ENCODE measurements at places on chromosomes 13 and 19. TPM values are rescaled to one million over a fixed set of nuclear protein-coding genes. Genes with fewer than 3 reads are reported as not detected.
A peak's percentile ranks its signal among the peaks of the same experiment; 100 is the strongest.

Gene SYDE1
- total RNA-seq, result 2.7 TPM

Gene ADAT3
- total RNA-seq, result 10.1 TPM

Gene ZNF284
- total RNA-seq, result 2.0 TPM

Gene RB1
- total RNA-seq, result 19.8 TPM

Gene CYP2B6
- not detected for total RNA-seq

DNA sequence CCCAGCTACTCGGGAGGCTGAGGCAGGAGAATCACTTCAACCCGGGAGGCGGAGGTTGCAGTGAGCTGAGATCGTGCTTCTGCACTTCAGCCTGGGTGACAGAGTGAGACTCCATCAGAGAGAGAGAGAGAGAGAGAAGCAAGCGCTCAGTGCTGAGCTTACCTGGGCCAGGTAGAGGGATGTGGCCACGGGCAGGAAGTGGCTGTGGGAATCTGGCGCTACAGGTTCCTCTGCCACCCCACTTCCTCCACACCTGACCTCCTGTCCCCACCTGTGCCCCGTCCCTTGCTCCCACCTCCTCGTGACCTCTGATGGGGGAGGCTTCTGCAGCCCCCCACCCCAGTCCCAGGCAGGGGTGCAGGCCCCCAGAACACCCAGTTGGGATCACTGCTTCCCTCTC lies 1.0 kb upstream of the NCCRP1 start:
- no peaks in the 10 kb centered on the region for H3K36me3 ChIP-seq
- peak; percentile 59 for DNase-seq
- H3K4me1 ChIP-seq, result peaks cover 56% of the 10 kb centered on the region
- peak overlapping the region; percentile 65 for H3K27ac ChIP-seq
- H3K4me3 ChIP-seq, result peak overlapping the region; percentile 47

DNA sequence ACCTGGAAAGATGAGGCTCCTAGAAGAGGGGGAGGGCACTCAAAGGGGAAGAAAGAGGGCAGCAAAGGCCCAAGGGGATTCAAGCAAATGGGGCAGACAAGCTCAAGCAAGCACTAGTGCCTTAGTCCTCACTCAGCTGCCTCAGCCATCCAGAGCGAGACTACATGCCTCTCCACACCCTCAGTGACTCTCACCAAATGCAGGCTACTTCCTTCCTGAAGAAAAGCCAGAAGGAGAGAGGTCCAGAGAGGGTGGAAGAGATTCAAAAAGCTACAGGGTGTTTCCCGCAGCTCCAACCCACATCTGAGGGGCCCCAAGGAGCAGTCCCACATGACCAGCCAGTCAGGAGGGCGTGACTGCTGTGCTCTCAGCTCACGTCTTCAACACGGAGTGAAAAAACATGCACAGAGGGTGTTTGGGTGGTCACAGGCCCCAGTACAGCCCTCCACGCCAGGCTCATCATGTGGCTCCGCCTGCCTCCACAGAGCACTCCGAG lies 40.5 kb downstream of the MIPEP start:
- no peaks in the 10 kb centered on the region for H3K27me3 ChIP-seq
- no peak overlapping the region for H3K27ac ChIP-seq
- DNase-seq, result no peak
- H3K4me1 ChIP-seq, result no peaks in the 10 kb centered on the region

DNA sequence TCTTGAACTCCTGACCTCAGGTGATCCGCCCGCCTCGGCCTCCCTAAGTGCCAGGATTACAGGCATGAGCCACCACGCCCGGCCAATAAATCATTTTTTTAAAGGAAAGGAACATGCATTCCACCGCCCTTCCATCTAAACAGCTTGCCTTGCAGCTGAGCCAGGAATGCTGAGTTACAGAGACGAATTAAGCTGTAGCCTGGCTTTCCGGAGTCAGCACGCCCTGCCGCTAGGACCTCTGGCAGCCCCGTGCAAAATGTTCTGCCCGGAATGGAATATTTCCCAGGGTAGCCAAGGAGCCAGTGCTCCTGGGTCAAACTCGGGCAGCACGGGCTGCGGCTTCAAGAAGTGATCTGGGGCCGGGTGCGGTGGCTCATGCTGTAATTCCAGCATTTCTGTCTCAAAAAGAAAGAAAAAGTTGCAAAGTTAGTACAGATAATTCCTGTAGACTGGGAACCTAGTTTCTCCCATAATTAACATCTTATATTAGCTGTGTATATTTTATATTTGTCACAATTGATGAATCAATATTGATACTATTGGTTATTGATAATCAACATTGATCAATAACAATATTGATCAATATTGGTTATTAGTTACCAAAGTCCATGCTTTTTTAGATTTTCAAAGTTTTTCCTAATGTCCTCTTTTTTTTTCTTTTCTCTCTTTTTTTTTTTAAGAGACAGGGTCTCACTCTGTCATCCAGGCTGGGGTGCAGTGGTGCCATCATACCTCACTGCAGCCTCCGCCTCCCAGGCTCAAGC lies 19.2 kb downstream of the ATCAY start:
- peaks cover 30% of the 10 kb centered on the region for H3K27me3 ChIP-seq
- no peak for DNase-seq
- no peak overlapping the region for H3K27ac ChIP-seq
- H3K4me3 ChIP-seq, result no peak overlapping the region
- no peaks in the 10 kb centered on the region for H3K4me1 ChIP-seq
- H3K36me3 ChIP-seq, result no peaks in the 10 kb centered on the region

GRCh38 chr13:23985060-23985459 lies 87.8 kb upstream of the C1QTNF9B start:
- H3K27ac ChIP-seq, result no peak overlapping the region
- no peak for DNase-seq
- no peaks in the 10 kb centered on the region for H3K36me3 ChIP-seq
- H3K27me3 ChIP-seq, result peaks cover 18% of the 10 kb centered on the region
- no peak overlapping the region for H3K4me3 ChIP-seq
- H3K4me1 ChIP-seq, result peaks cover 2% of the 10 kb centered on the region

GRCh38 chr13:21080593-21080891 lies 19.2 kb upstream of the LATS2 start:
- H3K4me3 ChIP-seq, result peak overlapping the region; percentile 42
- DNase-seq, result no peak
- H3K4me1 ChIP-seq, result peaks cover 21% of the 10 kb centered on the region

GRCh38 chr13:79988573-79988972 lies 352.4 kb downstream of the SPRY2 start:
- no peaks in the 10 kb centered on the region for H3K27me3 ChIP-seq
- H3K4me3 ChIP-seq, result no peak overlapping the region
- no peaks in the 10 kb centered on the region for H3K4me1 ChIP-seq
- no peak overlapping the region for H3K27ac ChIP-seq
- no peaks in the 10 kb centered on the region for H3K36me3 ChIP-seq

DNA sequence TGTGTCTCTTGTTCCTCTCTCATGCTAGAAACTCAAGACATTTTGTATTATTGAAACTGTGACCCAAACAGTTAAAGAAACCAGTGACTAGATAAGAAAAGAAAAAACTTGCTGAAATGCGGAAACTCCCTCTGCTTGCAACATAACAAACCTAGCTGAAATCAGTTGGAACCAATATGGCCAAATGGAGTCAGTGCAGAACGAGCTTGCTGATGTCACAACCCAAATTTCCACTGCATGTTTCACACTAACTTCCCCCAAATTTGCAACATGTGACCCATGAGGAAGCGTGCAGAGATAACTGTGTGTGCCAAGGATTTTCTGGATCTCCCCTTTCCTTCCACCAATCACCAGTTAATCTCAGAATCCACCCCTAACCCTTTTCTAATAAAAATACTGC lies 208.0 kb downstream of the DLEU7 start:
- no peak for DNase-seq
- no peaks in the 10 kb centered on the region for H3K27me3 ChIP-seq
- no peaks in the 10 kb centered on the region for H3K4me1 ChIP-seq
- H3K4me3 ChIP-seq, result no peak overlapping the region
- no peaks in the 10 kb centered on the region for H3K36me3 ChIP-seq

DNA sequence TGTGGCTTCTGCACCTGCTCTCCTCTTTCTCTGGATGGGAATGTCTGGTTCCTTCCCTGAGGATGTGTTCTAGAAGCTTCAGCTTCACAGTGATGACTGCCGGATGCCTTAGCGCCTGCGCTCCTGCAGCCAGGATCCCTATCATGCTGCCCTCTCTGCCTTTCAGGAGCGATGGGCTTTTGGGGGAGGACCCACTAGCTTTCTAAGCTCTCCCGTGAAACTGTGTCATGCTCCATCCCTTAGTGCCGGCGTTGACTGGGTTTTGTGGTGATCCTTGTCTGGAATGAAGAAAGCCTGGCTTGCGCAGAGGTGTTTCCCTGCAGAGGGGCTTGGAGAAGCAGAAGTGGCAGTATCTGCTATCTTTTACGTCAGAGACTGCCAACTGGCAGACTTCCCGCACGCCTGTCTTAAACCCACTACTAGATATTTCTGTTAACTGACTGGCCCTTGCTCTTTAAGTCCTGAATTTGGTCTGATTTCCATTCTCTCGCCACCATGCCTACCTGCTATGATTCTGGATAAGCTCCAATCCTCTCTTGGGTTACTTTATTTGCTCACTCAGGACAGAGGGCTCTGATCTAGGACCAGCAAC lies 3.8 kb upstream of the KMT2B start:
- no peak for DNase-seq
- peaks cover 15% of the 10 kb centered on the region for H3K4me1 ChIP-seq
- H3K36me3 ChIP-seq, result no peaks in the 10 kb centered on the region
- no peaks in the 10 kb centered on the region for H3K27me3 ChIP-seq
- no peak overlapping the region for H3K4me3 ChIP-seq

GRCh38 chr19:1591421-1592023 lies 1.1 kb downstream of the MBD3 start:
- H3K27ac ChIP-seq, result peak overlapping the region; percentile 88
- no peak for DNase-seq
- H3K36me3 ChIP-seq, result no peaks in the 10 kb centered on the region
- H3K27me3 ChIP-seq, result no peaks in the 10 kb centered on the region
- peaks cover 7% of the 10 kb centered on the region for H3K4me1 ChIP-seq
- peak overlapping the region; percentile 78 for H3K4me3 ChIP-seq

GRCh38 chr19:13005861-13006370 lies 10.6 kb downstream of the NFIX start:
- H3K4me1 ChIP-seq, result no peaks in the 10 kb centered on the region
- no peaks in the 10 kb centered on the region for H3K36me3 ChIP-seq

GRCh38 chr13:51612867-51613266 lies 28.6 kb downstream of the WDFY2 start:
- no peaks in the 10 kb centered on the region for H3K27me3 ChIP-seq
- H3K4me3 ChIP-seq, result no peak overlapping the region
- H3K4me1 ChIP-seq, result no peaks in the 10 kb centered on the region
- DNase-seq, result no peak

DNA sequence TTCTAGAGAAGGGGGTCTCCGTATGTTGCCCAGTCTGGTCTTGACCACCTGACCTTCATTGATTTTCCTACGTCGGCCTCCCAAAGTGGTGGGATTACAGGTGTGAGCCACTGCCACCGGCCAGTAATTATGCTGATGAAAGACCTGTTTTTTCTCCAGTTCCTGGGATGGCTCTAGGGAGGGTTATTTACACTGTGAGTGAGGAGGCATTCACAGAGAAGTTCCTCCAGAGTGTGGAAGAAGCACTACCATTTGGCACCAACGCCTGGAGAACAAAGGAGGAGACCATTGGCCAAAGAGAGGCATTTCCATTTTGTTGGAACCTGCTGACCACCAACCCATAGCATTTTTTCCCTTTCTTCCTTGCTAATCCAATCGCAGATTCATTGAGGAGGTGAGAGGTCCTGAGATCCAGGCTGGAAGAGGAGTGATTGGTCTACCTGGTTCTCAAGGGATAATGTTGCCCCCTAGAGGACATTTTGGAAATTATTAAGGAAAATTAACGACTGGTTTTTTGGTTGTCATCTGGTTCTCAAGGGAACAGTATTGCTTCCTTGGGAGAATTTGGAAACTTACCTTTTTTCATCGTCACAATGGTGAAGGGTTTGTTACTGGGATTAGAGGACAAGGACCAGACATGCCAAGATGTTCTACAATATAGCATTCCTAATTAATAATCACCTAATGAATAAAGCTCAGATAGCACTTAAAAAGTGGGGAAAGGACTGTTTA lies 5.5 kb upstream of the SAE1 start:
- H3K4me3 ChIP-seq, result no peak overlapping the region
- peak overlapping the region; percentile 65 for H3K27ac ChIP-seq
- DNase-seq, result peak; percentile 75
- H3K4me1 ChIP-seq, result peaks cover 40% of the 10 kb centered on the region

- no peak overlapping the region for H3K27ac ChIP-seq
- H3K27me3 ChIP-seq, result no peaks in the 10 kb centered on the region
- no peak overlapping the region for H3K4me3 ChIP-seq
- H3K36me3 ChIP-seq, result no peaks in the 10 kb centered on the region
- no peaks in the 10 kb centered on the region for H3K4me1 ChIP-seq
- no peak for DNase-seq
Observed at GRCh38 chr13:106906426-106906996, 338.6 kb upstream of the ARGLU1 start.

DNA sequence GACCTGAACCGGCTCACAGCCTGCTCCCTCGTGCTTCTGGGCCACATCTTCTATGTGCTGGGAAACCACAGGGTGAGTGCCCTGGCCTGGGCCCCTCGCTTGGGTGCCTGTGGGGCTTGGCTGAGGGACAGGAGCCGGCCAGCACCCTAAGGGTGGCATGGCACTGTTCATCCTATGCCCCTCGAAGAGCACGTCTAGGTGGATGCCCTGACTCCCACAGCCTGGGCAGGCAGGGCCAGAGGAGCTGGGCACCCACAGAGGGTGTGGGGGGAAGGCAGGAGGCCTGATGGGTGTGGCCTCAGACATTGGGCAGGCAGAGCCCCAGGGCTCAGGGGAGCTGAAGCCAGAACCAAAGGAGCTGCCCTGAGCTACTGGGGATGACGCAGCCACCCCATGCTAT lies 28.7 kb downstream of the MAU2 start:
- H3K27ac ChIP-seq, result no peak overlapping the region
- H3K36me3 ChIP-seq, result peaks cover 26% of the 10 kb centered on the region
- no peaks in the 10 kb centered on the region for H3K4me1 ChIP-seq
- H3K27me3 ChIP-seq, result no peaks in the 10 kb centered on the region
- H3K4me3 ChIP-seq, result no peak overlapping the region
- DNase-seq, result no peak

DNA sequence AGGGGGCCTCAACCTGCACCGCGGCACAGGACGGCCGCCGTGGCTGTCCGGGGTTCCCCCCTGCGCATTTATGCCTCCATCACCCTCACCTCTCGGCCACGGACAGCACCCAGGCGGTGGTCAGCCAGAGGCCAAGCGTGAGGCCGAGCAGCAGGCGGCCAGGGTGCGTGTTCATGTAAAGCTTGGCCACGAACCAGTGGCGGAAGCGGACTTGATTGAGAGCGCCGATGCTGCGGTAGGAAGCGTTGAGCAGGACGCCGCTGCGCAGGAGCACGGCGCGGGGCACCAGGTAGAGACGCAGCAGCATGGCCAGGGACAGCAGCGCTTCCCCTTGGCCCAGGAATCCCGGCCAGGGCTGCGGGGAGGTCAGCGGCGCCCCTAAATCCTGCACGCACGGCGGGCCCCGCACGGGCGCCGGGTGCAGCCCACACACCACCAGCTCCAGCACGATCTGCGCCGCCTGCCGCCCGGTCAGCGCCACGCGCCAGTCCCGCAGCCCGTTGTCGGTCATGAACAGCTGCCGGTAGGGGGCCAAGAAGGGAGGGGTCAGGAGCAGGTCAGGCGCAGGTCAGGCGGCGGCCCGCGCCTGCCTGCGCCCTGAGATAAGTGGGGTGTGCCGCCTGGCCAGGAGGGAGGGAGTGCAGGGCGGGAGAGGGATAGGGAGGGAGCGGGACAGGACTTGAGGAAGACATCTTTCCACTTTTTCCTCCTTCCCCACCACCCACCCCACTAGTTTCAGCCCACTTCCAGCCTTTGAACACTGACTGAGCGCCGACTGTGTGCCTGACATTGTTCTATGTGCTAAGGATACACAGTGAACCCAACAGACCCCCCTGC lies 6.5 kb downstream of the KCNN4 start:
- no peak overlapping the region for H3K4me3 ChIP-seq
- peaks cover 37% of the 10 kb centered on the region for H3K36me3 ChIP-seq
- H3K27ac ChIP-seq, result no peak overlapping the region
- peaks cover 32% of the 10 kb centered on the region for H3K4me1 ChIP-seq
